ENCODE measurements at places on chromosomes 5 and 9. TPM values are rescaled to one million over a fixed set of nuclear protein-coding genes. Genes with fewer than 3 reads are reported as not detected.

ENTPD2 gene
- total RNA-seq = not detected

DNA sequence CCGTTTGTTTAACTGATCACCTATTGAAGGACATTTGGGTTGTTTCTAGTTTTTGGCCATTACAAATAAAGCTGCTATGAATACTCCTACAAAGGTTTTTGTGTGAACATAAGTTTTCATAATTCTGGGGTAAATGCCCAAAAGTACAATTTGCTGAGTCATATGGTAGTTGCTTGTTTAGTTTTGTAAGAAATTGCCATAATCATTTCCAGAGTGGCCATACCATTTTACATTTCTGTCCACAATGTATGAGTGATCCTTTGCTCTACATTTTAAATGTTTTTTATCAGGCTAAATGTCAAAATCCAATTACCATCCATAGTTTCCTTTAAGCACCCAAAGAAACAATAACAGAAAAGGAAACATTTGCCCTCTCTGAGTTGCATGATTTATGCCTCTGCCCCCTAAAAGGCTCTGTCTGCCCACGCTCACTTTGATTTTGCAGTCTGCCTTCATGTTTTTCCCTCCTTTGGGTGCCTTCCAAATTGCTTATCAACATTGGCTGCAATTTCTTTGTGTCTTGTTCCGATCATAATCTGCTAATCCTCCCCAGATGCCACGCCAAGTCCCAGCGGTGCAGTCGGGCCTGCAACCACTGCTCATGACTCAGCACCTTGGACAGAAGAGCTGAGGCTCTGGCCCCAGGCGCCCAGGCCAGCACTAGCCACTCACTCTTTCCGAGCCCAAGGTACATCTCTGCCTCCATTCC lies 339.2 kb downstream of the PIK3R1 start:
- DNase-seq = peak; percentile 93

DNA sequence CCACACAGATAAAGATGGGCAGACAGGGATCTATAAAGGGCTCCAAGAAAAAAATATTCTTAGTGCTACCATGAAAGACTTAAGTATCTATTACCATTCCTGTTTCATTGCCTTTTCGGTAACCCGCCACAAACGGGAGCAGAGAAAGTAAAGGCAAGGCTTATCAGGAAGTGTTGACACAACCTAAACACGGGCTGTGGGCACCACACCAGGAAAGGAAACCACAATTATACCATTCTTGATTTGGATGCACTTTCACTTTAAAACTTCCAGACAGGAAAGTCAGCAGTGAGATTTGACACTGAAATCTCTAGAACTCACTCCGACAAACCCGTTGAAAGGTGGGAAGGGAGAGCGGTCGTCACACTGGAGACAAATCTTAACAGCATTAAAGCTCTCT lies 6.5 kb downstream of the TLE1 start:
- DNase-seq = peak; percentile 52

GABRA1 gene
- not detected for total RNA-seq

PCDHGB5 gene
- total RNA-seq = not detected

GRCh38 chr9:88052321-88052965 lies 78.1 kb upstream of the CDK20 start:
- DNase-seq = peak; percentile 49

ZNG1F gene
- 3.6 TPM for total RNA-seq

DNA sequence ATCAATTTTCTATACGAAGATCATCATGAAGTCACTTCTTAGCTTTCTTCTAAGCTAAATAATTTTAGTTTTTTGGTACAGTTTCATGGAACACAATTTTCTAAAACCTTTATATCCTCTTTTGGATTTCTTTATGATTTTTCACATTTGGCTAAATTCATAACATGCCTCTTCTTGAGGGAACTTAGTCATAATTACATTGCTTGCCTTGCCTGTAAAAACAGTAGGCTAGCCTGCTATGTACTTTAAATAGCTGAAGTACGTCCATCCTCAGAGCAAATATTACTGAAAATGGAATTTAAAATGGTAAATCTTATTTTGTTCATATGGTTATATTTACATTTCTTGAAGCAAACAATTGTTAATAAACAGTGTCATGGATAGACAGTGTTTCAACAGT lies 225.0 kb downstream of the VPS13A start:
- no peak for DNase-seq

KCNIP1 gene
- 0.27 TPM for total RNA-seq

OTP gene
- not detected for total RNA-seq

SCAMP1 gene
- total RNA-seq = 43.6 TPM

WDR5 gene
- total RNA-seq = 21.6 TPM

TAF11L10 gene
- not detected for total RNA-seq

GFI1B gene
- 0.30 TPM for total RNA-seq

DNA sequence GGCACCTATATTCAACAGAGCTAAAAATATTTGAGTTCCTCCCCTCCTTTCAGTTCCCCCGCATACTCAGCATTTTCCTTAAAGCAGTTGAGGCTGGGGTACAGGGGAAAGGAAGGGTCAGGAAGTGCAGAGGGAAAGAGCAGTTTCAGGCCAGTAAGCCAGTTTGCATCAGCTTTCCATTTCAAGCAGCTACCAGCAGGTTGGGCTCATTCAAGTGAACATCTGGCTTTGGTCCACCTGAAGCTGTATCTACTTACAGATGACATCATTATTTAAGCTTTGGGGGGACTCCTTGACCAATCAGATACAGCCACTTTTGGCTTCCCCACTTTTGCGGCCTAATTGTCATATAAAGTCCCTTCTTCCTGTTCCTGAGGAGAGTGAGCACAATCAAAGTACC lies 8.2 kb upstream of the ACO1 start:
- no peak for DNase-seq

DNA sequence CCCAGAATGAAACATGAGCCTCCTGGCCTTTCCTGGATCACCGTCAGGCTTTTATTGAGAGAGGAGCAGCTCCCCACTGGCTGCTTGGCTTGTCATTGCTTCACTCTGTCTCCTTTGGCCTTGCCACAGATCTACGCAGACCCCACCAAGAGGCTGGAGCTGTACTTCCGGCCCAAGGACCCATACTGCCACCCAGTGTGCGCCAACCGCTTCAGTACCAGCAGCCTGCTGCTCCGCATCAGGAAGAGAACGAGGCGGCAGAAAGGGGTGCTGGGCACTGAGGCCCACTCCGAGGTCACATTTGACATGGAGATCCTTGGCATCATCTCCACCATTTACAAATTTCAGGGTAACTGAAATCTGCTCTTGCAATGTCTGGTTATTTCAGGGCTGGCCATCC lies 11.2 kb downstream of the GTF3C5 start:
- no peak for DNase-seq

GRCh38 chr5:163260471-163260870 lies 176.9 kb upstream of the CCNG1 start:
- DNase-seq = no peak

CD14 gene
- not detected for total RNA-seq

DNA sequence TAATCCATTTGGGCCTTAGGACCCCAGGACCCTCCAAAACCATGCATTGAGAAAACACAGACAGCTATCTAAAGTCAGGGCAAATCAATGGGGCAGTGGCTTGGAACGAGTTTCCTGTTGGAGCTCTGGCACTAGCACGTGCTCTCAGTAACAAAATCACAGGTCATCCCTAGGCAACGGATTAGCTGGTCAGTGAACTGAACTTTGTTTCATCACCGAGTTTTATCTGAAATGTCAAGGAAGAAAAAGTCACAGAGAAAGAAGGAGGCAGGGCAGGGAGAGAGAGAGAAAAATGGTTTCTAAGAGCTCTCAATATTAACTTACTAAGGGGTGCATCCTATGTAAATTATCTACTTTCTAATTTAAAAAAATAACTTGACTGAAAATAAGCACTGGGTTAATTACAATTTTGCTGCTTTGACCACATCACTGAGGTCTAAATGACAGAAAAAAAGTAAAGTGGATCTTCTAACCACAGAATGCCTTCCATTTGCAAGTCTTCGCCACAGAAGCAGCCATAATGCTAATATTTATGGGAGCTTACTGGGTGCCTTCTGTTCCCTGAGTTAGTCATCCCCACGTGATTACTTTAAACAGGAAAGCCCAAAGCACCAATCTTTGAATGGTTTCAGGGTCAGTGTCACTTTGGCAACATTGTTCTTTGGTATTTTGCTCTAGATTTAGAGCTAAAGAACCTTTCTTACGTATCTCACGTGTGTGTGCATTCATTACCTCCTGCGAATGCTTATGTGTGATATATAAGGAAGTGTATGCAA lies 503.9 kb downstream of the RASEF start:
- DNase-seq = peak; percentile 72

GRCh38 chr5:146753641-146754040 lies 124.9 kb downstream of the PPP2R2B start:
- DNase-seq = no peak

- DNase-seq = no peak
Measured at GRCh38 chr9:128008171-128008570, 27.4 kb upstream of the EEIG1 start.

C9orf40 gene
- total RNA-seq = 21.6 TPM

DNA sequence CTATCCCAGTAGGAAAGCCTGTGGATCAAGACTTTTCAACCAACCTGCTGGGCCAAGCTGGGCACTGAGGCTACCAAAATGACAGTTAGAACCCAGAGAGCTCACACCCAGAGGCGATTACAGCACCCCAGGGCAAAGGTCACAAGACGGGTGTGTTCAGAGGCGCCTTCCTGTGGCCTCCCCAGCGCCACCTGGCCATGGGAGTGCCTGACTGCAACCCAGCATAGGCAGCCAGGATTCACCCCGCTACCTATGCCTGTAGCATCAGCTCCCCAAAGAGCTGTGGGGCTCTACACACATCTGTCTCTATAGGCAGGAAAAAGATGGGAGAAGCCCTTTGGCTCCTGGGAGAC lies 33.5 kb downstream of the PDGFRB start:
- peak; percentile 31 for DNase-seq

All from M059J (cell line).